Glutamatergic neuron (in vitro differentiated cells): ENCODE measurements at places on chromosomes 2 and 18.

GRCh38 chr2:226742347-226742746 lies 57.3 kb downstream of the IRS1 start:
- DNase-seq: no peak

- DNase-seq: no peak
Measured at GRCh38 chr18:3207565-3207964, 12.2 kb downstream of the MYOM1 start.

GRCh38 chr2:147311058-147311430 lies 533.8 kb upstream of the ACVR2A start:
- no peak for DNase-seq

DNA sequence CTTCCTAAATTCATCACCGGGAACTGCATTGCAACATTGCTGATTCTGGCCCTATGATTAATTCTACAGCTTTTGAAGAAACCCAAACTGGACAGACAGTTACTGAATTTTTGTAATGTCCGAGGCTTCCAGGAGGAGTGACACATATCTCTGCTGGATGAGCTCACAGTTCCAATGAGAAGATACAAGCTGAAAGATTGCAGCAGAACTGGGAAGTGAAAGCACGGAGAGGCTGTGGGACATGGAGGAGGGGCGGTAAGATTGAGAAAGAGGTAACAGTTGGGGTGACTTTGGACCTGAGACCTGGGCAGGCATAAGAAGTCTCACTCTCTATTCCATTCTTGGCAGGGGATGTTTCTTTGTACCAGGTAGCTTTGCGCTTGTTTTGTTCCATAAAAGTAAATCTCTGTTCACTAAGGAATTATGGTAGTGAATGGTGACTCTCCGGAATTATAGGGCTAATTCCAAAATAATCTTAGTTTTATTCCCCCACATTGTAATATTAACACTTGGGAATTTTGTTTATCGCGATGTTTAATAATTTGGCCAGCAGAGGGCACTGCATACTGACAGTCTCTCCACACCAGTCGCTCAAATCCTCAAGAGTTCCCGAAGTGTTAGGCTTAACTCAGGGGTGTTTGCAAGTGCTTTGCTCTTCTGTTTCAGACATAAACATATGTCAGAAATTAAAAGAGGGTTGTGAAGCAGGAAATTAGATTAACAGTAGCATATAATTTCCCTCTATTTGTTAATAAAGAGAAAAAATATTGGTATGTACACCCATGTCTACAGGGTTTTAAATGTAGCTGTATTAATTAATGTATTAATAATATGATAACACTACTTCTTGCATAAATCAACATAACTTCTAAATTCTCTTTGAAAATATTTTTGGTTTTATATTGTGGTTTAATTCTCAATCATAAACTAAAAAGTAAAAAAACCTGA lies 201.4 kb downstream of the SOCS6 start:
- no peak for DNase-seq

DNA sequence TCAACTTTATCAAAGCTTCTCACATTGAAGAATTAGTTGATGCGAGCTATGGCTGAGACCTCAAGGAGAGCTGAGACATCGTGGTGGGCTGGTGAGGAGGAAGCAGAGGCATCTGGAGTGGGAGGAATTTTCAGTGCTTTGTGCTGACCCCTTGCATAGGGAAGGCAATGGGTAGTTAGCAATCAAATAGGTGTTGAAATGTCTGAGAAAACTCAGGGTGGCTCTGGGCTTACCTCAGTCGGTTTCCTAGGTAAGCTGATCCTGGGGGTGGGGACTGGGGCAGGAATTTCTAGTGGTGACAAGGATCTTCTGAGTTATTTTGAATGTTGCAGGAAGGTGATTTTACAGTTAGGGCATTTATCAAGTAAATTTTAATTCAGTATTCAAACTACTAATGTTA lies 20.7 kb upstream of the DPP10 start:
- no peak for DNase-seq

GRCh38 chr2:119158563-119159347 lies at the start of gene C1QL2:
Gene C1QL2 (minus strand): TSS chr2:119158751. CDS start chr2:119158269, 482 bp downstream.
- DNase-seq: peak; percentile 55

DNA sequence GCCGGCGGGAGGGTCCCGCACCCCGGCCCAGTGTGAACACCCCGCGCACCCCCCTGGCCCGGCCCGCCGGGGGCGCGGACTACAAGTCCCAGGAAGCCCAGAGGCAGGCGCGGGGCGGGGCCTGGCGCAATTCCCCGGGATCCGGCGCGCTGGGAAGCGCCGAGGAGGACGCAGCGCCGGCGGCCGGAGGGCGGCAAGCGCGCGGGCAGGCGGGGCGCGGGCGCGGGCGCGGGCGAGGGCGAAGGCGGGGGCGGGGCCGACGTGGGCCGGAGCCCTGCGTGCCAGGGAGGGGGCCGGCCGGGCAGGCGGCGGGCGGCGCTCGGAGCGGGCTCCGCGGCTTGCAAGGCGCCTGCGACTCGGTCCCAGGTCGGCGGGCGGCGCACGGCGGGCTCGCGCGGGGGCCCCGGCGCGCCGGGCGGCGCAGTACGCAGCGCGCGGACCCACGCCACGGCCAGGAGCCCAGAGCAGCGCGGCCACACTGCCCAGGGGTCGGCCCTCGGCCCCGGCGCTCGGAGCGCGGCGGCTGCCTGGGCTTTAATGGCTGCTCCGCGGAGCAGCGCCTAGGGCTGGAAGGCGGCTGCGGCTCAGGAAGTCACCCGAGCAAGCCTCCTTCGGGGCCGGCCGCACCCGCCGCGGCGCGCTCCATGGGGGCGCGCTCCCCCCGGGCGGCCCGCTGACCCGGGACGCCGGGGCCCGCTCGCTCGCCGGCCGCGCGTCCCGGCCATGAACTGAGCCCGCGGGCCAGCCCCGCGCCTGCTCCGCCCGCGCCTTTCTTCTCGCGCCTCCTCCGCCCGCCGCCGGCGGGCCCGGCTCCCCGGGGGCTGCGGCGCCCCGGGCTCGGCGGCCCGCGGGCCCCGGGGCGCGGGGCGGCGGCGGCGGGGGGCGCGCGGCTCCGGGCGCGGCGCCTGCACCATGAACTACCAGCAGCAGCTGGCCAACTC lies at the start of gene AGAP1:
Gene AGAP1 (plus strand): TSS at position 269 of the 941 bp plus-strand sequence.
- DNase-seq: peak; percentile 94

- peak; percentile 37 for DNase-seq
Measured at GRCh38 chr18:23281626-23282436, 146.5 kb downstream of the CABLES1 start.

GRCh38 chr18:79606621-79607331 lies 72.8 kb upstream of the CTDP1 start:
- peak; percentile 10 for DNase-seq

DNA sequence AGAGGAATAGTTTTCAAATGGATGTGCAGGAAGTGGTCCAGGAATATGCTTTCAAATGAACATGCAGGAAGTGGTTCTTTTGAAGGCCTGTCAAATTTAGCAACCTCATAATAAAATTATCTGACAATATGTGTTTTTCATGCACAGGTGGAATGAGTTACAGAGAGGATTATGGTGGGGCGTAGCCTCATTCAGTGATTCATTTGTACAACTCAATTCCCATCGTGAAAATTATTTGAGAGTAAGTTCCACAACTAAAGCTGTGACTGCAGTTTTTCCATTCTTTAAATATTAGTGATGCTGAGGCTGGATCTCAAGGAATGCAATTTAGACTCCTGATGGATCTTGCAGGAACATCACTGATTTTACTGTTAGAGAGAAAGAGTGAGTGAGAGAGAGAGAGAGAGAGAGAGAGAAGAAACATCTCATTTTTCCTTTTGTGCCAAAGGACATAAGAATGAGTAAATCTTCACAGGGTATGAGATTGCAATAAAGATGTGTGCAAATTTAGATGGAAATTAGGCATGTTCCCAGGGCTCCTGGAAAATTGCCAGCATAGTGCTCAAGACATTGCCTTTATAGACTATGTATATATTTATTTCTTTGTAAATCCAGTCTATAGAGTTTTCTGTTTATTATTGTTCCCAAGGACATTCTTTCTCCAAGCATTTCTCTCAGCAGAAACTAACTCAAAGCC lies 394.9 kb upstream of the ZEB2 start:
- DNase-seq: no peak

DNA sequence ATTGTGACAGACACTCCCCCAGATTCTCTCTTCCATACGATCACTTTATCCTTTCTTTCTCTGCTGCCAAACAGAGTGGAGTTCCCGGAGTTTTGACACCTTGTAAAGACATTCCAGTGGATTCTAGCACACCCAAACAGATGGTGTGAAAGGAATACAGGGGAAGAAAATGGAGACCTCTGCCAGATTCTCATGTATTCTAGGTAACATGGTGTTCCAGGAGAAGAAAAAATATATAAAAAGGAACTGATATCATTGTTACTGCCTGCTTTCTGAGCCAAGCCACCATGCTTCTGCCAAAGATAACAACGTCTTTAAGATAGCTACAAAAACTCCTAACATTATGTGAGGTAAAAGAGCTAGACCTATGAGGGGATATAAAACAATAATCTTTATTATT lies 136.5 kb downstream of the TXNL1 start:
- DNase-seq: no peak

GRCh38 chr2:170434900-170435621 lies 257.1 kb downstream of the MYO3B start:
- DNase-seq: no peak

DNA sequence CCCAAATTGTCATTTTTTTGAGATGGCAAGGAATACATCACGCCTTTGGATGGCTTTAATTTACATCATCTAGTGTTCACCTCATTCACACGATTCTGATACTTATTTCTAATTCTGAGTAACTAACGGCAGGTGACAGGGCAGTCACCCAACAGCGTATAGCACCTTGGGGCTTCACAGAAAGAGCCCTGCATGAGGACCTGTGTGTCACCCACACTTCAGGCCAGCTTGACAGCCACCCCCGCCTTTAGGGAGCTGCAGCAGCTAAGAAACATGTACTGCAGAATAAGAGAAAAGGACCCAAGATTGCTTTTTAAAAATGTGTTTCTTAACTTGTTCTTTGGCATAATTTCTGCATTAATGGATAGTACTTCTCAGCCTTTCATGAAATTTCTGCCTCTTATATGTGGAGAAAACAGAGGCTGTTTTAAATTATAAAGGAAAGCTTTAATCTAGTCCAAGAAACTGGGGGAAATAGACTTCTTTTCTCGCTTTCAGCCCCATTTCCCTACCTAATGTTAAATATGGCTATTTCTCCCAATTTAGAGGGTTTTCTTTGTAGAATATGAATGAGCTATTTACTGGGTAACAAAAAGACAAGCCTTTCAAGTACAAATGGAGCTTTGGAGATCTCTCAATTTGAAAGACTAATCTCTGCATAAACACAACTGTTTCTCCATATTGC lies 245.1 kb downstream of the LDLRAD4 start:
- no peak for DNase-seq

DNA sequence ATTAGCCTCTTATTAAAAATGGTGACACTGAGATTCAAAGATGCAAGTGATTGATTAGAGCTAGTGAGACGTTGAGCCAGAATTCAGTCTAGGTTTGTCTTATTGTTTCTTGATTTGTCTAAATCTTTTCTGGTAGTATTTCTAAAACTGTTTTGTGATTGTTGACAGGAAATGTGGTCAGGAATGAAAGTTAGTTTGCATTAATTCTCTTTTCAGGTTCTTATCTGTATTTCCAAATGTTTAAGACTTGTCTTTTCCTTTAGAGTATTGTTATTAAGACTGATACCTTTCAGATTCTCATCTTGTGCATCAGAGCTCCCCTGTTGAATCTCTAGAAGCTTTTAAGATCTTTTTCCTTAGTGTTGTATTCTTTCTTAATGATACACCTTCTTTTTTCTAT lies 89.3 kb downstream of the MBD5 start:
- no peak for DNase-seq

GRCh38 chr2:27261241-27261925 lies 1.5 kb downstream of the SLC30A3 start:
- no peak for DNase-seq

DNA sequence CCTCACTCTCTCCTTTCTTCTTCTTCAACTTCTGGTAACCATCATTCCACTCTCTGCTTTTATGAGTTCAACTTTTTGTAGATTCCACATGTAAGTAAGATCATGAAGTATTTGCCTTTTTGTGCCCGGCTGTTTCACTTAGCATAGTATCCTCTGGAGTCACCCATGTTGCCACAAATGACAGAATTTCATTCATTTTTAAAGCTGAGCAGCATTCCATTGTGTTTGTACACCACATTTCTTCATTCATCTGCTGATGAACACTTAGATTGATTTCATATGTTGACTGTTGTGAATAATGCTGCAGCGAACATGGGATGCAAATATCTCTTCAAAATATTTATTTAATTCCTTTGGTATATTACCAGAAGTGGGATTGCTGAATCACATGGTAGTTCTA lies 133.6 kb upstream of the ERBB4 start:
- DNase-seq: no peak

GRCh38 chr2:99468155-99468554 lies 21.7 kb downstream of the REV1 start:
- no peak for DNase-seq

DNA sequence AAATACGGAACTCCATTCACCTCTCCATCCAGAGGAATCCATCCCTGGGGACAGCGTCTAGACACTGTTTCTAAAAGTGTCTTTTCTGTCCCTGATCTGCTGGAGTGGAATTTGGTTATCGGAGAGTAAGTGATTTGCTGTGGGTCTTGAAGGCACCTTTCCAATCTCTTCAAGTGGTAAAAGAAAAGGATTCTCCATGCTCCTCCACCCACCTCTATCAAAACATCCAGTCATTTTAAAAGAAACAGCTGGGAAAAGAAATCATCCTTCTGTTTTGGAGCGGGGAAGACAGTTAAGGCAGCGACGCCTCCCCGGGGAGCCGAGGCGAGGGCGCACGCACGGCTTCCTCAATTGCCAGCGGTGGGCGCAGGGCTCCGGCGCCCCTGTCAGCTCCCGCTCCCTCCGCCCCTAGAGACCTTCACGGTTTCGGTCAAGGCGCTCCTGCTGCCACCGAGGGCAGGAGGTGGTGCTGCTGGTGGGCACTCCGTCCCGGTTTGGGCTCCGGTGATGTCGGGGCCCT lies 547 bp downstream of the SLC35F5 start:
- peak; percentile 55 for DNase-seq

DNA sequence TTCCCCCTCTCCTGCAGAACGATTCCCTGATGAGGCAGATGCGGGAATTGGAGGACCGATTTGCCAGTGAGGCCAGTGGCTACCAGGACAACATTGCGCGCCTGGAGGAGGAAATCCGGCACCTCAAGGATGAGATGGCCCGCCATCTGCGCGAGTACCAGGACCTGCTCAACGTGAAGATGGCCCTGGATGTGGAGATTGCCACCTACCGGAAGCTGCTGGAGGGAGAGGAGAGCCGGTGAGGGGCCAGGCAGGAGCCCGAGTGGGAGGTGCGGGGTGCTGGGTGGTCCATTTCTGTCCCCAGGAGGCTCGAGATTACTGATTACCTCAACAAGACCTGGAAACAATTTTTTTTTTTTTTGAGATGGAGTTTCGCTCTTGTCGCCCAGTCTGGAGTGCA lies 3.1 kb downstream of the DES start:
- DNase-seq: no peak

- no peak for DNase-seq
Measured at GRCh38 chr2:168797286-168797655, 5.2 kb upstream of the NOSTRIN start.

- no peak for DNase-seq
Measured at GRCh38 chr2:46067501-46068305, 229.5 kb upstream of the EPAS1 start.

- no peak for DNase-seq
Measured at GRCh38 chr2:101041413-101041812, 39.3 kb downstream of the RPL31 start.

- no peak for DNase-seq
Measured at GRCh38 chr2:235377176-235377575, 116.7 kb upstream of the AGAP1 start.
